ENCODE measurements at places on chromosomes 5 and 9.

DNA sequence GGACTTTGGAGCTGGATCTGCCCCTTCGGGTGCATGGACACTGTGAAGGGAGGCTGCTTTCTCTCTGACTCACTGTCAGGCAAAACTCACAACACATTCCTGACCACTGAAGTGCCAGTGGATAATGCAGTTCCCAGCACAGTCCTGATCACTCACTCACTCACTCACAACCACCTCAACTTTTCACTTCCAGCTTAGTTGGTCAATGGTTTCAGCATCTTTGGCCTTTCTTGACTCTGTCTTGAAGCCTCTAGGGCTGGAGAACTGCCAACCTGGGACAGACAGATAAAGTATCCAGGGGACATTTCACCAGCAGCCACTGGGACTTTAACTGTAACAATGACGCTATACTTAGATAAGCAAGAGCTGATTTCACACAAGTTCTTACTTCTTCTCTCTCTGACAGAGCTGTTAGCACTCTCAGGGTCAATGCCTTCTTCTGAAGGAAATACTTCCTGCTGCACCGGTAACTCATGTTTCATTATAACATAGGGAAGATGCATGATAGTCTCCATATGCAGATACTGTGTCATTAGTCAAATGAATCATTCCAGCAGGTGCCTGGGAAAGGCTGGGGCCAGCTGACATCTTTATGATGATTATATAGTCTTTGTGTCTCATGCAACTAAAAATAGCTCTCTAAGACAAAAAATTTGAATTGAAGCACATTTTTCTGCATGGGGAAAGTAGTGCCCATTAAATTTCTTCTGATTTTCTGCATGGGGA, 499.0 kb downstream of the SEMA5A start:
- peak; percentile 90 for DNase-seq

DNA sequence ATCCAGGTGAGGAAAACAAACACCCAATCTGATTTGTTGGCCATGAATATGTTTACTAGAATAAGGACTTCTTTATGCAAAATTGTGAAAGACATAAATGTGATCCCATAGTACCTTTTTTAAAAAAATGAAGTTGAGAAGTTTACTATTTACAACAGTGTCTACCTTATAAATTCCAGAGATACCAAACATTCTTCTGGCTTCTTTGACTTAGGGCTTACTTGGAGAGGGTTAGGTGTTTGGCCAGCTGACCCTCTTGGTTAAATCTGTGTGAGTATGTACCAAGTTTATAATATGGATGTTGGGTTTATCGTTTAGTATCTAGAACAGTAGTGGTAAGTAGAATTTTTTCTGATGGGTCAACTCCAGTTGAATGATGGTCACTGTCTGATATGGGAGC, 212.3 kb downstream of the DOCK8 start:
- no peak for DNase-seq

DNA sequence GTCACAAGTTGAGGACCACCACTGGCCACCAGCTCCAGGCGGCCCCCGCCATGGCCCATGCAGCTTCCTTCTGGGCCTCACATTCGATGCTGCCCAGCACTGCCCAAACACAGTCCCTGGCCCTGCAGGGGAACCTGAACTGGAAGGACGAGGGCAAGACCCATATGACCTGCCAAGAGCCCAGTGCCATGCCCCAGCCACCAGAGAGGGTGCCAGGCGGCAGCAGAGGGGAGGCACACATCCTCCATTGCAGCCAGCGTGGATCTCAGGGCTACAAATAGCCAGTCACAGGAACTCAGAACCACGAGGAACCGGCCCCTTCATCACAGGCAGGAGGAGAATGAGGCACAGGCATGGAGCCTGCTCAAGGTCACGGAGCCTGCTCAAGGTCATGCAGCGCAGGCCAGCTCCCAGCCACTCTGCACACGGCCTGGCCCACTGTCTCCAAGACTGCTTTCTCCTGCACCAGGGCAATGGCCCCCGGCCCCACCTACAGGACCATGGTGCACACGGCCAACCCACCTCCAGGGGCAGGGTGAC, 69.6 kb downstream of the SEMA4D start:
- DNase-seq = no peak

DNA sequence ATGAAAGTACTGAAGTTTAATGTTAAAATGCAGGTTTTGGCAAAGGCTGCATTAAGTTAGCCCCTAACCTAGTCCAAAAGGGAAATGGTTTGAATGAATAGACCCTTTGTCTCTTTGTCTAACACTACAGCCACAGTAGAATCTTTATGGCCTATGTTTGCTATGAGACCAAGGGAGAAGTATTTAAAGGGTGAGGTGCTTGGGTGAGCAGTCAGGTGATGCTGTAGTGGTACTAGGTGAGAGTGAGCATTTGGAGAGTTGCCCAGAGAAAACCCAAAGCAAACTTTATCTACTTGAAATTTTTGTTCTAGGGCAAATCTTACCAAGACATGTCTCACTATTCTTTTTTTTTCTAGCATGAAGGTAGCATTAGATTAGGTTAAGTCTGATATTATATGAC, 1961.4 kb upstream of the WWC1 start:
- DNase-seq = no peak

- DNase-seq = peak; percentile 52
Measured at GRCh38 chr9:90142580-90142979, 500.0 kb downstream of the DIRAS2 start.

DNA sequence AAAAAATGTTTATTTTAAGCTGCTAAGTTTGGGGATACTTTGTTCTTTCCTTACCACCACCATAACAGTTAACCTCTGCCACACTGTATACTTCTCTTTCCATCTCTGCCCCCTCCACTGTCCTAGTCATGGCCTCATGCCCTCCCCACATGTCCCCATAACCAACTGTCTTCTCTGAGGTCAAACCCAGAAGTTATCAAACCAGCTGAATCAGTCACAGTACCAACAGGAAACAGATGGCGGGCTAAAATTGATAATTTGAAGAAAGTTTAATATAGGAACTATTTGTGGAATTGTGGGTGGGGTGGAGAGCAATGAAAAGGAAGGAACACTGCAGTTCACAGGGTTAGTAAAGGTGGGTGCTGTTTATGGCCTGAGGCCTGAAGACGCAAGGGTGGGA, 5.7 kb upstream of the DCTN4 start:
- no peak for DNase-seq

DNA sequence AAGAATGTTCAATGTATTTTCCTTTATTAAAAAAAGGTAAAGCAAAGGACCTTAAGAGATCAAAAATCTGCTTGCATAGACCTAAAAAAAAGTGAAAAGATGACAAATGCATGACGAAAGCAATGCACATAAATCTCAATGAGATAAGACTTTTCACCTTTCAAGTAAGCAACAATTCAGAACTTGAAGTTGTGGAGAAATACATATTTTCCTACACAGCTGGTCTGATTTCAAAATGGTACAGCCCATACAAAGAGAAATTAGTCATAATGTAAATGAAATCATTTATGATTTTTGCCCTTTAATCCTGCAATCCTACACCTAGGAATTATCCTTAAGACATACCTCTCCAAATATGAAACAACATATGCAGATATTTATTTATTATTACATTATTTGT, 568.0 kb downstream of the ANXA1 start:
- DNase-seq = no peak

DNA sequence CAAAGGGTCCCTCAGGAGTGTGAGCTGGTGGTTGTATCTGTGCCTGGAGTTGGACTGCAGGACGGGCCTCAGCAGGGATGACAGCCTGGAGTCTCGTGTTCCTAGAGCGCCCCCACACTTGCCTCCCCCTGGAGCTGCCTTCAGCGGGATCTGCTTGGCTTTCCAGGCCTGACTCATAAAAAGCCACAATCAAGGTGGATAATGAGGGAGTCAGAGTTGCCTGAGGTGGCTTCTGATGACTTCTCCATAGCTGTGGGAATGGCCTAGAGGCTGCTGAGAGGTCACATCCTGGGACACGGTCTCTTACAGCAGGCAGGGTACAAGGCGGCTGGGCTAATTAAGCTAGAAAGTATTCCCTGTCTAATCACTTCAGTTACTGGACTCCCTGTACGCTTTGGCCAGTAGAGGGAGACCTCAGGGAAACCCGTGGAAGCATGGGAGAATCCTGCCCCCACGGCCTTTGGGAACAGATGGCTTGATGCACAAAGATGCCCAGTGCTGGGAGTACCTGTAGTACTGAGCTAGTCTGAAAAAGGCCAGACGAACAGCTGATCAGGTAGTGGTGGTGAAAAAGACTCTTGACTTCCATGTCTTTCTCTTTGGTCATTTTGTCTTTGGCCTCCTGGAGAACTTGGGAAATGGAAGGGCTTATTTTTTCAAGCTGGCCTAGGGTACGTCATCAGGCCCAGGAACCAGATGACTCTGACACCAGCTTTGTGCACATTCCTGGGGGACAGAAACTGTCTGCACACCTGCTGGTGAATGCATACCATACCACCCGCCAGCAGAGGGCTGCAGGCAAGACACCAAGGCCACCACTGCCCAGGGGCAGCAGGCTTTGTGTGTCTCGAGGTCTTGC, 16.1 kb upstream of the FRRS1L start:
- DNase-seq = peak; percentile 39

DNA sequence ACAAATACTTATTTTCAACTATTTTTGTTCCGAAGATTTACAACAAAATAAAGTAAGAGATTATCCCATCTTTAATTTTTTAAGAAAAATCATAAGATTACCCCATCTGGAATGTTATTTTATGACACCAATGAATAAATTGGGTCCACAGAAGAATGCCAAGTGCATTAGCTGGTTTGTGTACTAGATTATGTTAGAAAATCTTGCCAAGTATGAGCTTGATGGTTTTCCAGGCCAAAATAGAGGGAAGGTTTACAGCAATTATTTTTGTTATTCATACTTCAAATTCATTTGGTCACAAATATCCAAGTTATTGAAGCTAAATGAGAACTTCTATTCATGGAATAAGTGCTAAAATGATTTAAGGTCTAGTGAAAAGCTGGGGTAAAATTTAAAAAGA, 109.4 kb upstream of the DMRTA1 start:
- no peak for DNase-seq

DNA sequence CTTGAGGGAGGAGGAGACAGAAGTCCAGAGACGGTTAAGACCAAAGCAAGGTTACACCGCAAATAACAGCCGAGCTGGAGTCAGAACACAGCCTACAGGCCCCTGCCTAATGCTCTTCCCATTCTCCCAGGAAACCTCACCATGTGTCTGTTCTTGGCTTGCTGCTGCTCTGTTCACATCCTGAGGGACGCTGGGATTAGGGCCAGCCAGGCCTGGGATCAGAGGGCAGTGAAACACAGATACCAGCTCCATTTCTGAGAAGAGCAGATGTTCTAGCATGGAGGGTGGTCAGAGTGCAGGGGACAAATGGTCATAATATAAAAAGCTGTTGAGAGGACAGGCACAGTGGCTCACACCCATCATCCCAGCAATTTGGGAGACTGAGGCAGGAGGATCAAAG, 124.8 kb upstream of the LARP1 start:
- no peak for DNase-seq

DNA sequence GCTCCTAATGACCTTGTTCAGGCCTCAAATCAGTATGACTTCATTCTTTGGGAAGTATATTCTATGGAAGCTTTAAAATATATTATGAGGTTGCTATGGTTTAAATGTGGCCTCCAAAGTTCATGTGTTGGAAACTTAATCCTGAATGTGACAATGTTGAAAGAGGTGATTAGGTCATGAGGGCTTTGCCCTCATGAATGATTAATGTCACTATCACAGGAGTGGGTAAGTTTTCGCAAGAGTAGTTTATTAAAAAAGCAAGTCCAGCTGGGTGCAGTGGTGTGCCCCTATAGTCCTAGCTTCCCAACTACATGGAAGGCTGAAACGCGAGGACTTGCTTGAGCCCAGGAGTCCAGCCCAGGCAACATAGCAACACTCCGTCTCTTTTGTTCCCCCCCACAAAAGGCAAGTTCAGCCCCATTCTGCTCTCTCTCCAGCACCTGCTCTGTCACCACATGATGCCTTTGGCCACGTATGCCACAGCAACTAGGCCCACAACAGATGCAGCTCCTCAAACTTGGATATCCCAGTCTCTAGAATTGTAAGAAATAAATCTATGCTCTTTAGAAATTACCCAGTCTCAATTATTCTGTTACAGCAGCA, 105.3 kb downstream of the SIL1 start:
- DNase-seq = no peak

GRCh38 chr9:95226921-95227320, 90.6 kb downstream of the FANCC start:
- no peak for DNase-seq

DNA sequence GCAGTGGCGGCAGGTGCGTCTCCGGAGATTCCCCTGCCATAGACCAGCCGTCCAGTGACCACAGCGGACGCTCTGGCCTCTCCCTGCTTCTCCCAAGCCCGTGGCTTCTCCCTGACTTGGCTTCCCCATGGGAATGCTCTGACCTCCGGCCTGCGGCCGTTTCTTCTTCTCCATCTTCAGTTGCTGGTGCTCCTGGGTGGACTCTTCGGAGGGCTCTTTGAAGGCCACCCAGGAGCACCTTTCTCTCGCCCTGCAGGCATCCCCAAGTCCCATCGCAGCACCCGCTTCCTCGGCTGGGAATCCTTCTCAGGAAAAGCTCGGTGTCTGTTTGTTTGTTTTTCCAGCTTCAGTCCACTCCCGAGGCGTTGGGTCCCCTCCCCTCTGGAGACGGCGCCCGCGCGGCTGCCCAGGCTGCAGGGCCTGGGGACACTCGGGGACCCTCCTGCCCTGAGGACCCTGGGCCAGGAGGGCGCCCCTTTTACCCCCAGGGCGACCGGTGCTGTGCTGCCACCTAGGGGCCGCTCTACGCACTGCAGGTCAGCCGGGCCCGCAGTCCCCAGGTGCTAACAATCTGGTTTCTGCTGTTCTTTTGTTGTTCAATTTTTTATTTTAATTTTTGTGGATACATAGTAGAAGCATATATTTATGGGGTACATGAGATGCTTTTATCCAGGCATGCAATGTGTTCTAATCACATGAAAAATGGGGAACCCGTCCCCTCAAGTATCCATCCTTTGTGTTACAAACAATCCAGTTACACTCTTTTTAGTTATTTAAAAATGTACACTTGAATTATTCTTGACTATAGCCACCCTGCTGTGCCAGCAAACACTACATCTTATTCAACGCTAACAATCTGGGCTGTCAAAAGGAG, 197.9 kb upstream of the ADAMTS16 start:
- no peak for DNase-seq

- no peak for DNase-seq
Measured at GRCh38 chr9:91730806-91731205, 219.2 kb downstream of the ROR2 start.

- DNase-seq = no peak
Measured at GRCh38 chr9:83623679-83624076, 735 bp downstream of the IDNK start.

GRCh38 chr9:132443951-132444607, 34.1 kb downstream of the CFAP77 start:
- no peak for DNase-seq
